ENCODE measurements at places on chromosomes 5 and 9.

DNA sequence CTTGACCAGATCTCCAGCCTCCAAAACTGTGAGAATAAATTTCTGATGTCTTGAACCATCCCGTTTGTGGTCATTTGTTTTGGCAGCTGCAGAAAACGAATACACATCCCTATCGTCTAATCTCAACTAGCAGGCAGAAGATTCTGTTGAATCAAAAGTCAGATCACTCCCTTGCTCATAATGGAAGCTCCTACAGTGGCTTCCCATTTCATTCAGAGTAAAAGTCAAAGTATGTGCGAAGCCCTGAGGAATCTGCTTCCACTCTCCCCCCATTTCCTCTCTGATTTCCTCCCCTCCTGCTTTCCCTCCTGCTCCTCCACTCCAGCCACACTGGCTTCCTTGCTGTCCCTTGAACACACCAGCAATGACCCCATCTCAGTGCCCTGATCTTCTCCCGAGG lies 34.8 kb upstream of the SPOCK1 start:
- no peak for DNase-seq

DNA sequence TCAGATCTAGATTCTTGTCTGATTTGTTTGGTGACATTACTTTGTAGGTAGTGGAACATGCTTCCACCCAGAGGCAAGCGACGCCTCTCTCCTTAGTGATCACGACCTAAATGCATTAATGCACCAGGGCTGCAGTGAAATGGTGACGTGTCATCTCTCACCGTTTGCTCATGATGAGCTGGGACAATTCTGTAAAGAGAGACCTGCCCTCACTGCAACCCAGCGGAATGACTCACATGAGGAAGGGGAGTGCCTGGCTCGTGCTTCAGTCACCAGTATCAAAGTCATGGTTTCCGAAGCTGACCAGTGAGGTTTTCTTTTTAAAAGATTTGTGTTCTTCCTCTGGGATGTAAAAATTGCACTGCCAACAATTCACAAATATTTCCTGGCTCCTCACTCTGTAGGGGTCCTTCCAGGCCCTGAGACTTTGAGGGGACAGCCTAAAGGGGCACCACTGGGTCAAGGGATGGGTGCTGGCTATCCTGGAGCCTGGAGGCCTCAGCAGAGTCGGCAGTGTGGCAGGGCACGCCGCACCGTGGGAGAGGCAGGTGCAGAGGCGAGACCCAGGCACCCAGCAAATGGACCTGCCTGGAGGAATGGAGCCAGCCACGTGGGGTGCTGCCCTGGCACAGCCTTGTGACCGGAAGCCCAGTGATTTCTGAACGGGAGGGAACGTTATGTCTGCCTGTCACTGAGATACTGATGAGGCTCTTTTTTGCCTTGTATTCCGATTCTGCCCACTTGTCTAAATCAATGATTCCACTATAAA lies 17.3 kb downstream of the QSOX2 start:
- DNase-seq: no peak

DNA sequence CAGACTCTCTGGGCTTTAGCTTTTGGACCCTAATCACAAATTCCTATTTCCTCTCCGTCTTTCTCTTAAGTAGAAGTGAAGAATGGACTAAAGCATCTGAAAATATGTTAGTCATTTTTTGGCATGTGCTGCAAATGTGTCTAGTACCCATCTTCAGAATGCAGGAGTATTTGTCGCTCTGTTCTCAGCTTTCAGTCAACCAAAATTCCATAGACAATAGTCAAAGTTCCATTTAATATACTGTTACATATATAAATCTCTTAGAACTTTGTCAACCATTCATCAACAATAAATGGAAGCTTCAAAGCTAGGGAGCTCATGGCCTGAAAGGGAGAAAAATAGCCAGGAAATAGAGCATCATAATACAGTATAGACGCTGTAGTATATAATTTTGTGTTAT lies 509.4 kb downstream of the BNC2 start:
- no peak for DNase-seq

GRCh38 chr5:123810746-123811340 lies 298.9 kb downstream of the CSNK1G3 start:
- DNase-seq: no peak

- DNase-seq: no peak
Observed at GRCh38 chr5:103397739-103398581, 139.4 kb downstream of the MACIR start.

GRCh38 chr9:75814667-75815066 lies 75.8 kb upstream of the PCSK5 start:
- no peak for DNase-seq

- DNase-seq: no peak
Observed at GRCh38 chr5:64331597-64332277, 166.1 kb downstream of the RNF180 start.

DNA sequence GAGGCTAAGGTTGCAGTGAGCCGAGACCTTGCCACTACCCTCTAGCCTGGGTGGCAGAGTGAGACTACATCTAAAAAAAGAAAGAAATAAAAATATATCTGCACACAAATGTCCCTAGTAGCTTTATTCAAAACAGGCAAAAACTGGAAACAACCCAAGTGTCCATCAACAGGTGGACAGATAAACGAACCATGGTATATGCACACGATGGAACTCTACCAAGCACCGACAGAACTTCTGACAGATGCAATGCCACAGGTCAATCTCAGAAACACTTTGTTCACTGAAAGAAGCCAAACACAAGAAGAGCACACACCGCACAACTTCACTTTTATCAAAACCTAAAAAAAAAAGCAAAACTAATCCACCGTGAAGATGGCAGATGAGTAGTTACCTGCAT lies 30.4 kb downstream of the CAMSAP1 start:
- no peak for DNase-seq

GRCh38 chr9:107046692-107047091 lies 183.7 kb downstream of the ZNF462 start:
- DNase-seq: no peak

DNA sequence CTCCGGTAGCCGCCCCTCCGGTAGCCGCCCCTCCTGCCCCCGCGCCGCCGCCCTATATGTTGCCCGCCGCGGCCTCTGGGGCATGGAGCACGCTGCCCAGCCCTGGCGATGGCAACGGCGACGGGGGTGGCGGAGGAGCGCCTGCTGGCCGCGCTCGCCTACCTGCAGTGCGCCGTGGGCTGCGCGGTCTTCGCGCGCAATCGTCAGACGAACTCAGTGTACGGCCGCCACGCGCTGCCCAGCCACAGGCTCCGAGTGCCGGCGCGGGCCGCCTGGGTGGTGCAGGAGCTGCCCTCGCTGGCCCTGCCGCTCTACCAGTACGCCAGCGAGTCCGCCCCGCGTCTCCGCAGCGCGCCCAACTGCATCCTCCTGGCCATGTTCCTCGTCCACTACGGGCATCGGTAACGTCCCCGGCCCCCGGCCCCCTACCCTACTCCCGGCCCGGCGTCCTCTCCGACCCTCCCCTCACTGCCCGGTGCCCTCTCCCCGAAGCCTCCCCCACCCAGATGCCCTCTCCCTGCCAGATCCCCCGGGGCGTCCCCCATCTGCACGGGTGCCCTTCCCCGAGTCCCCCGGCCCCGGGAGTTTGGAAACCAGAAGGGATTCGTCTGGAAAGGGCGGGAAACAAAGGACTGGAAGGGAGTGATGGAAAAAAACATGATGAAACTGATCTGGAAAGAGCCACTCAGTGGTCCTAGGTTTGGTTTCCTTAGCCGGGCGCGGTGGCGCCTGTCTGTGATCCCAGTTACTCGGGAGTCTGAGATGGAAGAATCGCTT lies 417 bp downstream of the SRD5A1 start:
- peak; percentile 52 for DNase-seq

All from WERI-Rb-1 (cell line).